ENCODE measurements at places on chromosomes 3 and 15.

- no peak for DNase-seq
Measured at GRCh38 chr3:54841471-54841870, 86.4 kb downstream of the LRTM1 start.

DNA sequence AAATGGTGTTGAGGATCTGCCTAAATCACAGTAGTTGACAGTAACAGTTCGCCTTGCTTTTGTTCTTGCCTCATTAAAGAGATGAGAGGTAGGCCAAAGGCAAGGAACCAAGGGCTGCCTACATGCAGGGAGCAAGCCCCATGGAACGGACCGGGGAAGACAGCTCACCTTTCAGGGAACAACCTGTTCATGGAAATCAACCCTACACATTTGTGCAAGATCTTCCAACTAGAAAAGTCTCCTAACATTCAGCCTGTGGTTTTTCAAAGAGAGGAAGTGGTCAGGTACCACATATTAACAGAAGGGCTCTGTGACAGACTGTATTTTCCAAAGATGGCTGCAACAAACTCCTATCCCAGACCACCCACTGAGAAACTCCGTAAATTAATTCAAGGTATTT is 1031.8 kb upstream of the NR2F2 start:
- DNase-seq = no peak

DNA sequence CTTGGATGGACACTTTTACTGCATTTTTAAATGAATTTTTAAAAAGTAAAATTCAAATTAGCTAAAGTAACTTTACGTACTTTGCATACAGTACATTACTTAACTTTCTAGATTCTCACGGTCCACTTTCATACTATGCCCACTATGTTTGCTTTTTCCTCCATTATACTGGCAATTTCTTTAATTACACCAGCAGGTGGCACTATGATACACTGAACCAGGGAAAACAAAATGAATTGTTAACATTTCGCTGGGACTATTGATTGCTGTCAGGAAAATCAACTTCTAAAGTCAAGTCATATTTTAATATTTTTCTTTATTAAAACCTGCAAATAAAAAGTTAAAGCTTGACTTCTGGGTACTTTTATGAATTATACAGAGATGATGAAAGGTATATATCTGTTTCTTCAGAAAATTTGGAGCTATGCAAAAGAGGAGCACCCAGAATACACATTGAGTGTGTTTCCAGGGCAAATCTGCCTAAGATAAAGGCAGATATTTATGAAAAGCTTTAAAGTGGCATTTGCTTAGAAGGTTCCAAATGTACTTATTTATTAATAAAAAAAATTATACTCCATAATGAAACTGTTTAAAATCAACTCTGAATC is 21.8 kb upstream of the POU1F1 start:
- DNase-seq = peak; percentile 49

DNA sequence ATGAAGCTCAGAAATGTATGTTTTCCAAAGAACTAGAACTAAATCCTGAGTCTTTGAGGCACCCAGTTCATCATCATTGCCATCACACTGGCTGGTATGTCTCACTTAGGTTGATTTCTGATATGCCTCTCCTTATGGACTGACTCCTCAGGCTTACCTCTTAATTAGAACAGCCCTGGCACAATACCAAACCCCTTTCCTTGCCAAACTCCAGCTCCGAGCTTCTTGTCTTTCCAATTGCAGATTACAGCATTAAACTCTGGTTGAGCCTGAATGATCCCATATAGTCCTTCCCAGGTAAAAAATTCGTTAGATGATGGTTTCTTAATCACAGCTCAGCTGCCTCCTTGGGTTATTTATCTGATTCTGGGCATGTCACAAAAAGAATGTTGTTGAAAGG is 66.3 kb downstream of the RTP4 start:
- no peak for DNase-seq

DNA sequence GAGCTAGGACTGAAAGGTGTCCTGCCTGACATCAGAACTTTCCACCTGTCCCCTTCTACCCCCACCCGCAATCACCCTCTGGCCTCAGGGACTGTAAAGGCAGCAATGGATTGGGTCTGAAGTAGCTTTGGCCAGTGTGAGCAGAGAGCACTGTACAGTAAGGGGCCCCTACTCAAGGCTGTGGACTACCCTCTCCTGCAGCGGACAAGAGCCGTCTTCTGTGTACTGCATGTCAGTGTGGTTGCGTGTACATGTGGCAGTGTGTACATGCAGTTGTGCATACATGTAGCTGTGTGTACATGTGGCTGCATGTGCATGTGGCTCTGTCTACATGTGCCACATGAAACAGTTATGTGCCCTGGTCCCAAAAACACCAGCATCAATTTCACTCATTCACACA is 205.9 kb upstream of the LINGO1 start:
- no peak for DNase-seq

GRCh38 chr15:101453123-101454120 is 36.1 kb downstream of the PCSK6 start:
- no peak for DNase-seq

- DNase-seq = no peak
Measured at GRCh38 chr3:130654091-130654490, 92.5 kb downstream of the PIK3R4 start.

GRCh38 chr15:69018951-69019350 is 4.5 kb downstream of the NOX5 start:
- no peak for DNase-seq

GRCh38 chr3:112806903-112807302 is 39.8 kb downstream of the CD200R1L start:
- no peak for DNase-seq

- DNase-seq = no peak
Measured at GRCh38 chr3:72295276-72295961, 510.5 kb upstream of the PROK2 start.

DNA sequence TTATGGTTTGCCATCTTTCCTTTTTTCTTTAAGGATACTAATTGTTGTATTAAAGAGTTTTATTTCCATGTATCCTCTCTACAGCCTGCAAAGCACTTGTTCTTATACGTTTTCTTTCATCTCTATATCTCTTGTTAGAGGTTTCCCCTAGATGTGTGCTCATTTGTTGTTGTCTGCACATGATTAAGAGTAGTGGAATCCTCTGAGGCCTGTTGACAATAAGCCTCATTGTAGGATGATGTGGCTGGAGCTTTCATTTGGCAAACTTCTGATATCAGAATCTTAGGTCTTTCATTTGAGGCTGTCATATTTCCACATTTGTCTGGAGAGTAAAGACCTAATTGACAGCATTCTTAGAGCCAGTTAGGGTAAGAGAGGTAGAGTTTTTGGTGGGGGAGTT is 506.0 kb downstream of the DIPK2A start:
- DNase-seq = no peak

DNA sequence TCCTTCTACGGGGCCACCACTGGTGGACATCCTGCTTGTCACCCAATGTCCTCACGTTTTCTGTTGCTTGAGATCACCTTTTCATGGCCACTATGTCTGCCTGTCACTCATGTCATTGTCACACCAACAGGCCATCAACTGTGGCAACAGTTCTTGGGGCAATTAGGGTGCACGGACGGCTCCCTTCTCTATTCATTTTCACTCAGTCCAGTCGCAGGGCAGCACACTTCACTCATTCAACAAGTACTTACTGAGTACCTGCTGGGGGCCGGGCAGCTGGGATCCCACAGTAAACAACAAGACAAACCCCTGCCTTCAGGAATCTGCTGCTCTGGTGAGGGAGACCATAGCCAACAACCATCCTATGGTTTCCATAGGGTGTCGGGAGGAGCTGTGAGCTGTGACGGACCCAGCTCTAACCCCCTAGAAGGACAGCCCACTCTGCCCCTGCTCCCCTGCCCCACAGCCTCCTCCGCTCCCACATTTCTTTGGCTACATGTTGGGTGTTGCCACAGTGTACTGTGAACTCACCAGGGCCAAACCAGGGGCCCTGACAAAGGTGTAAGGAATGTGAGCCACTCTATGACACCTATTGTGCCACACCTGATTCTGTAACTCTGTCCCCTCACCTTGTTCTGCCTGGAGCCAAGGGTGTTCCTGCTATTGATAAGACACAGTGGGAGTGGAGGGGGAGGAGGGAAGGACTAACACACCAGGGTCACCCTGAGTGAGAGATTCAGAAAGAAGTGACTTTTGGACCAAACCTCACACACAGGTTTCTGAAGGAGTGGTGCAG is 1.9 kb downstream of the VILL start:
- DNase-seq = no peak

- no peak for DNase-seq
Measured at GRCh38 chr3:24040311-24040710, 95.2 kb downstream of the NR1D2 start.

- DNase-seq = peak; percentile 87
Measured at GRCh38 chr3:47365213-47366153, 15.3 kb upstream of the PTPN23 start.

GRCh38 chr3:134363381-134363755 is 10.9 kb downstream of the AMOTL2 start:
- no peak for DNase-seq

DNA sequence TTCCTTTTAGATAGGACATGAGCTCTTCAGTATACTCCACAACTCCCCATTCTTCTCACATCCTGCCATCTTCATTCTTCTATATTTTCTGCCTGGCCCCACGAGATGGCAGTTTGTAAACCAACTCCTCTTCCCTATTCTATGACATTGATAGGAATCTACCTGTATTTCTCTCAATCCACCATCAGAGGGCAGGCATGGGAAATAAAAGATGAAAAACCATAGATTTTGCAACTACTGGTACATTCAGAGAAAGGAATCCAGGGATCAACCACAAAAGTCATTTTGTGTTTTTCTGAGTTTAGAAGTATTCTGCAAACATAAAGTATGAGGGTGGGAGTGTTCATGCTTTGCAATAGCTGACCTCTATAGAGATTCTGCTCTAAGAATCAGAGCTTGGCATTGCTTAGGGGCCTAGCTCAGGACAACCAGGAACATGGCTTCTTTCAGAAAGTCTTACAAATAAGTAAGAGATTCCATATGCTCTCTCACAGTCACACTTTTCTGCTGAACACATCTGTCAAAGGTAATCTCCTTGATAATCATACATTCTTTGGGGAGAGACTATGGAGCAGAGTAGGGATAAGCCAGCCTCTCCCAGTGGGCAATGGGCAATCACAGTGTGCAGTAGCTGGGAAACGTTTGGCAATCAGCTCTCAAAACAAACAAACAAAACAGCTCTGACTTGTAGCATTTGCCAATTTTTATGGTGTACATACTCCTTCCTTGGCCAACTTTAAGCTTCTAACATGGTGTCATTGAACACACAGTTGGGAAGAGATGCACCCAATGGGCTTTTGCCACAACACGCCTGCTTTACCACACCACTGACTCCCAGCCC is 43.1 kb upstream of the SLC25A36 start:
- DNase-seq = peak; percentile 36

DNA sequence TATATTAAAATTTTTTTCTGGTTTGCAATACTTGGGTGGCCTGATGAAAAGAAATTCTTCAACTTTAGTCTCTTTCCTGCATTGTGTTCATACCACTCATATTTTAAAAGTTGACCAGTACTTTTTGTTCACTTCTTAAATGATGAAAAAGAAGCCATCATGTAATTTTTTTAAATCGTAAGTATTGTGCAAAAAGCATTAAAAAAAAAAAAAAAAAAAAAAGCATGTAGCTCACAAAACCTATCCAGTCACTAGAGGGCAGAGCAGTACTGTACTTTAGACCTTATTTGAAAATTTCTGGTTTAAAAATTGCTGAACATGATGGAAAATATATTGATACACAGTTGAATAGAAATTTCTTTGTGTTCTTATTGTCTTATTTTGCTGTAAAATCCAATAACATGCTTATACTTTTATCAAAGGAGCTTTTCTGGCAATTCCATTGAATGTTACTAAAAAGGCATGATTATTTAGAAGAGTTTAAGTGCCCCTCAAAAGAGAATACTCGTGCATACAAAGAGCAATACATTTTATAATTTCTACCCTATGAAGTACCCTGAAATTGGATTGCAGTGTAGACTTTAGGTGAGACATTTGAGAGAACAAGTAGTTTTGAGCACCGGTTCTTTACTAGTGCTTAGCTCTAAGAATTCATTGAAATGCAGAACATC is 137.7 kb downstream of the BBX start:
- peak; percentile 67 for DNase-seq

DNA sequence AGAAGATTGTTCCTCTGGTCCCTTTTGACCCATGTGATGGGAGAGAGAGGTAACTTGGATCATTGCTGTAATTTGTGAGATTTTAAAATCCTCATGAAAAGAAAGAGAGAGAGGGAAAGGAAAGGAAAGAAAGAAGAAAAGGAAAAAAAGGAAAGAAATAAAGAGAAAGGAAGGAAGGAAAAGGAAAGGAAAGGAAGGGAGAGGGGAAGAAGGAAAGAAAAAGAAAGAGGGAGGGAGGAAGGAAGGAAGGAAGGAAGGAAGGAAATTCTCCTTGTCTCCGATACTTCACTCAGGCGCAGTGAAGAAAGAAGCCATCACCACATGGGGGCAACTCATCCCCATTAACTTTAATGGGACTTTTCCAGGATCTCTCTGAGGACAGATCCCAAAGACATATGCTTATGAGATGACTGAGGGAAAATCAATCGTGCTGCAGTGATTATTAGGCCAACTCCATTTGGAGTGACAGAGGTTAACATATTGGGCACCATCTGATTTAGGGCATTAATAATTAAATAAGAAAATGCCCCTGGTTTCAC is 123.0 kb downstream of the MEGF11 start:
- DNase-seq = no peak

GRCh38 chr15:39781147-39781966 is 1.3 kb downstream of the FSIP1 start:
- no peak for DNase-seq

- no peak for DNase-seq
Measured at GRCh38 chr15:88866295-88866881, 29.0 kb downstream of the HAPLN3 start.

DNA sequence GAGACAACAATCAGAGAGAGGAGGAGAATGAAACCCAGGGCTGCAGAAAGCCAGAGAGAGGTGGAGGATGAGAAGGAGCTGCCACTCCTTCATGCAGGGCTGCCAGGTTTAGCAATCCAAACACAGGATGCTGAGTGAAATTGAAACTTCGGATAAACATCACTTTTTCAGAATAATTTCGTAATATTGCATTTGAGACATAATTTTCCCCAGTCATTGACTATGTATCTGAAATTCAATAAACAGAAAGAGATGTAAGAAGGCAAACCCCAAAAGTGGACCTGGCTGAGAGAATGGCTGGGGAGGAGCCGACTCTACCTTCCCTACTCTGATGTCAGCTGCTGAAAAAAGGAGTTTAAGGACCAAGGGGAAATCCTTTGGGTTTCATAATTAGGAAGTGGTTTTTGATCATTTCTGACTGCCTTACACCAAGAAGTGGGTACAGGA is 33.8 kb downstream of the SLC9A9 start:
- DNase-seq = no peak

GRCh38 chr15:66808181-66808824 is 106.3 kb downstream of the SMAD6 start:
- no peak for DNase-seq

GRCh38 chr3:43379343-43379742 is 93.0 kb downstream of the SNRK start:
- DNase-seq = no peak

GRCh38 chr3:110485389-110485788 is 586.2 kb upstream of the NECTIN3 start:
- no peak for DNase-seq

GRCh38 chr3:112653209-112653871 is 12.4 kb upstream of the CCDC80 start:
- no peak for DNase-seq

GRCh38 chr3:98743071-98743470 is 20.1 kb upstream of the ST3GAL6 start:
- no peak for DNase-seq

- no peak for DNase-seq
Measured at GRCh38 chr15:54082836-54083492, 104.7 kb downstream of the UNC13C start.
